ENCODE measurements at places on chromosomes 3 and 15.

DNA sequence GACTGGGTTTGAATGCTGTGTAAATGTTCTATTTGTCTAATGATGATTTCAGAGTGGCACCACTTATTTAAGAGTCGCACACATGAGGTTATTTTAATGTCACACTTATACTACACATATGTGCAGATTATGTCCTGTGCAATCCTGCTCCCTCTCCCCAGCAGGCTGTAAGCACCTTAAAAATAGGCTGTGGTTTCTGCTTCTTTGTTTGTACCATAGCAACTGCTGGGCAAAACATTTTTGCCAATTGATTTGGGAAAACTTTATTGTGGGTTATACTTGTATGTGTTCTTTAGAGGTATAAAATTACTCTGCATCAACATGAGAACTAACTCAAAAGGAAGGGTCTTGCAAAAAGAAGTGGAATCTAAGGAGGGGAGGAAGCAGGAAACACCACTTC lies 318.5 kb downstream of the NTRK3 start:
- no peak for DNase-seq

DNA sequence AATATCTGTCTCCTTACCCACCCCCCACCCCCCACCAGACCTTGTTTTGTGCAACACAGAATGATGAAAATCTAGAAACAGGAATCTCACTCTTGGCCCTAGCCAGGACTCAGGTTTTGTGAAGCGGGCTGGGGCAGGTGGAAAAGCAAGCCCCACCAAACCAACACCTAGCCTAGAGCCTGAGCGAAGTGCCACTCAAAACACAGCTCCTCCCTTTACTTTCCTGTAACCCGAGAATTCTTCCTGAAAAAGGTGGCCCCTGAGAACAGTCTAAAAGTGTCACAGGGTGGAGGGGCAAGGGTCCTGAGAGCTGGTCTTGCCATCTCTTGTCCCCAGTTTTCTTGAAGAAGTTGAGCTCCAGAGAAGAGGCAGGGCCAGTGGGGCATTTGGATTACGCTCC lies 17.4 kb upstream of the RPUSD3 start:
- no peak for DNase-seq

DNA sequence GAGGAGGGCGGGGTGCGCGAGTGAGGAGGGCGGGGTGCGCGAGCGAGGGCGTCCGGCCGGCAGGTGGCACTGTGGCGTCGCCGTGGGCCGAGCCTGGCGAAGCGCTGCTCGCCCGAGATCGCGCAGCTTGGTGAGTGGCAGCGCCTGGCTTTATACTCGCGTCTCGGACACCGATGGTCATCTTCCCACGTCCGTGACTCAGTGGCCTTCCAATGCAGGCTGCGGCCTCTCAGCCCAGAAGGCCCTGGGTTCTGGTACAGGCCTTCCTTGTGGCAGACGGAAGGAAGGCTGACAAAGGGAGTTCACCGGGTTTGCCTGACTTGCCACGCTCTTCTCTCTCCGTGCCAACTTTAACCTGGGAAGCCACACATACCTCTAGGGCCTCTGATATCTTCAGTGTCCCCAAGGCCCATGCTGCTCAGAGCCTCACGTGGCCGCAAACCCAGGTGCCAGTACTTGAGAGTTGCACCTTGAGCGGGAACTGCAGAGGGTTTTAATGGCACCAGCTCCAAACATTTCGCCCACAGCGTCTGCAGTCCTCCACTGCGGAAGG lies 195.3 kb upstream of the LYSMD4 start:
- DNase-seq, result peak; percentile 49

- DNase-seq, result peak; percentile 62
These were observed at the start of gene SEMA4B for GRCh38 chr15:90201130-90201943. Gene SEMA4B (plus strand): TSS chr15:90201330. CDS start chr15:90201579, 249 bp downstream.

- DNase-seq, result no peak
These were observed 14.7 kb downstream of the FHIT start for GRCh38 chr3:61236556-61236955.

DNA sequence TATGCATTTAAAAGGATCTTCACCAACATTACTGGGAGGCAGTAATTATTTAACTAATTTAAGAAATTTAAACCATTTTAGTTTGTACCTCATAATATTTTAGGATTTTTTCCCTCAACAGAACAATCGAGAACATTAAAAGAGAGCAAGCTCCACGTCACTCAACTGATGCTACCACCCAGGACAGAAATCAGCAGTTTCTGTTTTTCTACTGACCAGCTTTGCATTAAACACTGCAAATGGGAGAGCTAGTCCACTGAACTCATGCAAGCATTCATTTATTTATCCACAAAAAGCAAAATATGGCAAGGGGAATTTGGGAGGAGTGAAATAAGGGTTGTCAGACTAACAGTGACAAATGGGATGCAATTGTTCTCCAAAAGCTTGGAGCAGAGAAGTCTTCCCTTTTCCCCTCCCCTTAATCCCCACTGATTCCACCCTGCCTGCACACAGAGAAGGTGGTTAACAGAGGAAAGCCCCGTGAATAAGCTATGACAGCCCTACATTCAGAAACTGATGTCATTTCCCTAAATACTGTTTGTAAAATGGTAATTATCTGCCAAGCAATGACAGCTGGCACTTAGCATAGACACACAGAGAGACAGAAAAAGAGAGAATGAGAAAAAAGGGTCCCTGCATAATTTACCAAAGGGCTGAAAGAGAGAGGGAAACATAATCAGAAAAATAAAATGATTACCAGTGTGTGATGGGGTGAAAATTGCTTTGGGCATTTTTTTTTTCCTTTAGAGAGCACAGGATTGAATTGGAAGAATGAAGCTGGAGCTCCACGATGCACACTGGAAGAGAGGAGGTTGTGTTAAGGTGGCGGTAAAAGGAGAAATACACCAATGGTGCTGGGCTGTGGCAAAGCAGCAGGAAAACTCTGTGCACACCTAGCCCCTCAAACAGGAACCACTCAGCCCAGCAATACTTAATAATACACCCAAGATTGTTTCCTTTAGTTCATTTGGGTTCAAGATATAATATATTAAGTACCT lies 777.4 kb downstream of the TUSC7 start:
- DNase-seq, result no peak

DNA sequence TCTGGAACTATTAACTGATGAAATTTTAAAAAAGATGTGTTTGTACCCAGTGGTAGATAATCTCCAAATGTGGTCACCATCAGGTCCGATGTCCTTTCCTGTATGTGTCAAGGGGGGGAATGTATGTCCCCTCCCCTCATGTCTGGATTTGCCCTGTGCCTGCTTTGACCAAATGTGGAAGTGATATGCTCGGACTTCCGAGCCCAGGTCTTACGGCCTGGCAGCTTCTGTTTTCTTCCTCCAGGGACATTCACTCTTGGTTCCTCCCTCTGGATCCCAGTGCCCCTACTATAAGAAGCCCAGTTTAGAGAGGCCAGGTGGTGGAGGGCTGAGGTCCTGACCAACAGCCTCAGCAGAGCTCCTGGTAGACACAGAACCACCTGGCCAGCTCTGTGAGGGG lies 75.5 kb downstream of the CCR1 start:
- no peak for DNase-seq

DNA sequence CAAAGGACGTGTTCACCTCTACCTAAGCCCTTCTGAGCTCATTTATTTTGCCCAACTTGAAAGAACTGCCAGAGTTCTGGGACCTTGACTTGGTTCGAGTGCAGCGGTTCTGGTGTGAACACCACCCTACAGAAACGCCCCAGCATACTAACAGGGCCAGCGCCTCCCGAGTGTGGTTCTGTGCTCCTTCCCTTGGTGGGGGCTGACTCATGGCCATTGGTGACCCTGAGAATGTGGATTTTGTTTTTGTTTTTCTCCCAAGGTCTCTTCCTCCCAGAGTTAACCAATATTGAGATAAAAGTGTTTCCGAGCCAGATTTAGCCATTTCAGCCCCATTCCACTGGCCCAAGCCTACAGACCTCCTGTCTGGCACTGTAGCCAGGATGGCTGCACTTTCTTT lies 27.9 kb downstream of the SEMA7A start:
- no peak for DNase-seq

GRCh38 chr3:123341-123740 lies 73.2 kb upstream of the CHL1 start:
- DNase-seq, result no peak

DNA sequence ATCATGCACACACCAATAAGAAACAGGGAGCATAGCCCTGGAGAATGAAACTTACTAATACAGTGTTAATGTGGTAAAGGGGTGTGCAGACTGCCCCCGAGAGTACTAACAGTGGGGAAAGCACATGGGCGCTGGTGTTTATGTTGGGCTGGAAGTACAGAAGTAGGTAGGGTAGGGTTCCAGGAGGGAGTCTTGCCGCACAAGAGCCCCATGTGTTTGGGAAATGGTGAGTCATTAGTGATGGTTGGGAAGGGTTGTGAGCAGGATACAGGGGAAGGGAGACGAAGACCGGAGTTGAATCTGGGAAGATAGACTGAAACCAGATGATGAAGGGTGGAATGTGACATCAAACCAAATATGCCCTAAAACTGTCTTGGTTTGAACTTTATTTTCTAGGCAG lies 117.1 kb downstream of the THSD4 start:
- DNase-seq, result no peak

DNA sequence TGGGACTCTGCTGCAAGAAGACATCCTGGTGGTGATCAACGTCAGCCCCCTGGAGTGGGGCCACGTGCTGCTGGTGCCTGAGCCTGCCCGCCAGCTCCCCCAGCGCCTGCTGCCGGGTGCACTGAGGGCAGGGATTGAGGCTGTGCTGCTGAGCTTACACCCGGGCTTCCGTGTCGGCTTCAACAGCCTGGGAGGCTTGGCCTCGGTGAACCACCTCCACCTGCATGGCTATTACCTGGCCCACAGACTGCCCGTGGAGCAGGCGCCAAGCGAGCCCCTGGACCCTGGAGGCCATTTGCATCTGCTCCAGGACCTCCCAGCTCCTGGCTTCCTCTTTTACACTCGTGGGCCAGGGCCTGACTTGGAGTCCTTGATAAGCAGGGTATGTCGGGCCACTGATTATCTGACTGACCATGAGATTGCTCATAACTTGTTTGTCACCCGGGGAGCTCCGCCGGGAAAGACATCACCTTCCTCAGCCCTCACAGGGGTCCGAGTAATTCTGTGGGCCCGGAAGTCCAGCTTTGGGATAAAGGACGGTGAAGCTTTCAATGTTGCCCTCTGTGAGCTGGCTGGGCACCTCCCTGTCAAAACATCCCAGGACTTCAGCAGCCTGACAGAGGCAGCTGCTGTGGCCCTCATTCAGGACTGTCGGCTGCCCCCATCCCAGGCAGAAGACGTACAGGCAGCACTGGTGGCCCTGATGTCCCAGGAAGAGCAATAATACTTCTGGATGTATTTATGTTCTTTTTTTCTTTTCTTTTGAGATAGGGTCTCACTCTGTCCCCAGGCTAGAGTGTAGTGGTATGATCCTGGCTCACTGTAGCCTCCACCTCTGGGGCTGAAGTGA lies 7.6 kb downstream of the GDPGP1 start:
- DNase-seq, result no peak

GRCh38 chr3:184334470-184335158 lies 2.8 kb upstream of the FAM131A start:
- peak; percentile 55 for DNase-seq

- no peak for DNase-seq
These were observed 353.5 kb downstream of the MCTP2 start for GRCh38 chr15:94584833-94585244.

DNA sequence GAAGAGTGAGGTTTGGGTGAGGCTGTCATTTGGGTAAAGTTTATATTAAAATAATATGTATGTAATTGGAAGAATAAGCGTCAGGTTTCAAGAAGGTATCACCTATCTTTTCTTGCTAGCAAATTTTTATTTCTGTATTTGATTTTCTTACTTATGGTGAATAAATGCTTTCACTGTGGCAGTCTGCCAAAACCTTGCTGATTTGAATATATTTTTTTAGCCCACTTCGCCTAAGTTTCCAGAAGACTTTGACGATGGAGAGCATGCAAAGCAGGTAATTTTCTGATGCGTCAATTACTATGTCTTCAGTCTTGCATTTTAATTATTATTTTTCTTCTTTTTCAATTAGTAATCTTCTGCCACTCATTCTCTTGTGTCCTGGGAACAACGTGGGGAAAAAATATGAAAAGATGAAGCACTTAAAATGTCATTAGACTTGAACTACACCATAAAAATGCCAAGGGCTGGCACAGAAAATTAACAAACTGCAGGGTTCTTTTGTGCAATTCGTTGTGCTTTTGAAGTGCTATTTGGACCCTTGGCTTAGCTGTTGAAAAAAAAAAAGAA lies 40.4 kb downstream of the SRP14 start:
- no peak for DNase-seq

DNA sequence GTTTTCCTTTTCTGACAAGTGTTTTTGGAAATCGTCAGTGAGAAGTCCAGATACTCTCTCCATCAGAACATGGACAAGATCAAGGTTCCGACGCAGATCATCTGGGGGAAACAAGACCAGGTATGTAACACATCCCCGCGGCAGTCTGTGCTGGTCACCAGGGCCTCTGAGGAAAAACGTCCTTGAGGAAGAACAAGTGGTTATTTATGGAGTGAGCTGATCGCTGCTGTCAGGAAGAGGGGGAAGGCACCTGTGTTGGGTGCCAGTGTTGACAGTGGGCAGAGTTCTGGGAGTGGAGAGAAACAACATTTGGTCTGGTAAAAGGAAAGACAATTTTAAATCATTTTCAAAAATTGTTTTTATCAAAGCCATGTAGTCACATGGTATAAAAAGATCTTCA lies 20.7 kb upstream of the RPP14 start:
- DNase-seq, result no peak

DNA sequence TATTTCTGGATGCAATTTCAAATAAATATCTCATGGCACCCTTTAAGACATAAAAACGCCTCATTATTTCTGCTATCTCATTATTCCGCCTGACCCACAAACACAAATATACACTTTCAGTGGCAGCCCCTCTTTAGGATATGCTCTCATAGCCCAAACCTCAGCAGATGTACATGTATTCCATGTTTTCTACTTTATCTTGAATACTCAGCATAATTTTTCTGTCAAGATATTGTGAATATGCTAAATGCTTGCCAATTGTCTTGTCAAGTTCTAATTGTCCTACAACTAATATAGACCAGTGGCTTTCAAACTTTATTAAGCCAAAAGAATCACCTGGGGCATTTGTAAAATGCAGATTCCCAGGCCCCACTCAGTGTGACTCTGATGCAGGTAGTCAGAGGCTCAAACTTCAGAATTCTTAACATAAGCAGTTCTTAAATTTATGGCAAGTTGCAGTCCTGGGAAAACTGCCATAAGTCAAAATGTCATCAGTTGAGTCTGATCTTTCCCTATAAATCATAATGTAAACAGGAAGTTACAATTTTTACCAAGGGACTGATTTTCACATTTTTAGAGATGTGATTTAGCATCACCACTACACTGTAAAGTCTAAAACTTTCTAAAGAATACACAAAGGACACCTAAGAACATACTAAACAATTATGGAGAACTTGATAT lies 135.1 kb downstream of the TBL1XR1 start:
- DNase-seq, result no peak
